ENCODE measurements at places on chromosomes 4 and X. TPM values are rescaled to one million over a fixed set of nuclear protein-coding genes. Genes with fewer than 3 reads are reported as not detected.

DNA sequence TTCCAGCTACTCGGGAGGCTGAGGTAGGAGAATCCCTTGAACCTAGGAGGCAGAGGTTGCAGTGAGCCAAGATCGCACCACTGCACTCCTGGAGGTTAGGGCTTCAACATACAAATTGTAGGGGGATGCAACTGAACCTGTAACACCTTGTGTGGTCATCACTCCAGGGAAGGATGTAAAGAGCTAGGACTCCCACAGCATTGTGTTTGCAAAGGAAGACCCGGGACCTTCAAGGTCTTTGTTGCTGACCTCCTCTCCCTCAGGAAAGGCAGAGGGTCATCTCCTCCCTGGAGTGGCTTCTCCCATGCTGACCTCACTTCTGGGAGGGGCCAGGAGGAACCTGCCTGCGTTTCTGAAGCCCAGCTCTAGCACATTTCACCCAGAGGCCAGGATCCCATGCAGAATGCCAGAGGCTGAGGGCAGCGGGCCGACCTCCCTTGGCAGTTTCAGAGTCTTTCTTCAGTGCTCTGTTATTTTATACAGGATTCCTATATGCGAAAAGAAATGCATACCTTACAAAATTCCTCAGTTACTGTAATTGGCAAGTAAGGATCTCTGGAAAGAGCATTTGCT is 80.2 kb downstream of the HTRA3 start:
- DNase-seq: peak; percentile 4
- H3K4me3 ChIP-seq: no peak overlapping the region
- peaks cover 2% of the 10 kb centered on the region for H3K27me3 ChIP-seq
- H3K27ac ChIP-seq: no peak overlapping the region
- no peaks in the 10 kb centered on the region for H3K4me1 ChIP-seq

DNA sequence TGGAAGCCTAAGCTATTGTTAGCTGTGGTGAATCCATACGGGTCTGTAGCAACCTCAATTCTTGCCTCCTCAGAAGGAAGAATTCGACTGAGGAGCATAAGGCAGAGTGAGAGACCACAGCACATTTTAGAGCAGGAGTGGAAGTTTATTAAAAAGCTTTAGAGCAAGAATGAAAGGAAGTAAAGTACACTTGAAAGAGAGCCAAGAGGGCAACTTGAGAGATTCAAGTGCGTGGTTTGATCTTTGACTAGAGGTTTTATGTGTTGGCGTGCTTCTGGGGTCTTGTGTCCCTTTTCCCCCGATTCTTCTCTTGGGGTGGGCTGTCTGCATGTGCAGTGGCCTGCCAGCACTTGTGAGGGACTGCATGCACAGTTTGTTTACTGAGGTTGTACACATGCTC is 880.6 kb upstream of the INTU start:
- no peak overlapping the region for H3K27ac ChIP-seq
- H3K4me3 ChIP-seq: no peak overlapping the region
- no peaks in the 10 kb centered on the region for H3K36me3 ChIP-seq
- H3K27me3 ChIP-seq: no peaks in the 10 kb centered on the region
- H3K4me1 ChIP-seq: no peaks in the 10 kb centered on the region

GRCh38 chrX:118508635-118509034 is 13.0 kb downstream of the DOCK11 start:
- H3K27ac ChIP-seq: no peak overlapping the region
- H3K4me1 ChIP-seq: peaks cover 16% of the 10 kb centered on the region
- H3K4me3 ChIP-seq: no peak overlapping the region
- DNase-seq: no peak

The CITED1 gene
- not detected for total RNA-seq

The ARMCX1 gene
- total RNA-seq: 0.72 TPM

DNA sequence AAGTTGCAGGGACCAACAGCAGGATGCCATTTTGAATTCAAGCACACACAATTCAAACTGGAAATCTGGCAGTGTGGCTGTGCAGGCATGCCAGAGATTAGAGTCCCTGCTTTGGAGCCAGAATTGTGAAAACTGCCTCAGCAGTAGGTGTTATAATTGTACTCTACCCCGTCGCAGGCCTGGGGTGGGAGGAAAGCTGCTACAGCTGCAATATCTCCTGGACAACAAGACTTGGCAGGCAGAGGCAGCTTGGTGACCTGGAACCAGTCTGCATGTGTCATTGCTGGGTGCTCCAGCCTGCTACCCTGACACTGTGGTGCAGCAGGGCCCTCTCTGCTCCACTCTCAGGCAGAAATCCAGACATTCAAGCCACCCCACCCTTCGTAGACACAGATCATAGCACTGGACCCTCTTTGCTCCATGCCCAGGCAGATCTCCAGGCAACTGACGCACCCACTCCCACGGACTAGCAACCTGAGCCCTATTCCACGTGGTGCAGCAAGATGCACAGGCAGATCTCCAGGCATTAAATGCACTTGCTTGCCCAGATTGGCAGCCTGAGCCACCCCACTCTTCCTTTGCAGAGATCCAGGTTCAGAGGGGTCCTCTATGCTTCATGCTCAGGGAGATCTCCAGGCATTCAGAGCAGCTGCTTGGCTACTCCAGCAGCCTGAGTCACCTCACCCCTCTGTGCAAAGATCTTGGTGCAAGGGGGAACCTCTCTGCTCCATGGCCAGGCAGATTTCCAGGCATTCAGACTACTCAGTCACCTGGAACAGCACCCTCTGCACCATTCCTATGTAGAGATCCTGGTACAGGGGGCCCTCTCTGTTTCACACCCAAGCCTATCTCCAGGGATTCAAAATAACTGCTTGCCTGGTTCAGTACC is 140.5 kb downstream of the LRBA start:
- no peak overlapping the region for H3K4me3 ChIP-seq
- peaks cover 44% of the 10 kb centered on the region for H3K36me3 ChIP-seq
- H3K27ac ChIP-seq: no peak overlapping the region
- no peaks in the 10 kb centered on the region for H3K4me1 ChIP-seq
- no peak for DNase-seq
- H3K27me3 ChIP-seq: no peaks in the 10 kb centered on the region

The NPY1R gene
- not detected for total RNA-seq

The FGFR3 gene
- total RNA-seq: 0.14 TPM

The PLK4 gene
- 35.5 TPM for total RNA-seq
